ENCODE measurements at places on chromosomes 3 and 15.

- DNase-seq = no peak
Measured at GRCh38 chr3:73332558-73332957, 271.1 kb downstream of the EBLN2 start.

DNA sequence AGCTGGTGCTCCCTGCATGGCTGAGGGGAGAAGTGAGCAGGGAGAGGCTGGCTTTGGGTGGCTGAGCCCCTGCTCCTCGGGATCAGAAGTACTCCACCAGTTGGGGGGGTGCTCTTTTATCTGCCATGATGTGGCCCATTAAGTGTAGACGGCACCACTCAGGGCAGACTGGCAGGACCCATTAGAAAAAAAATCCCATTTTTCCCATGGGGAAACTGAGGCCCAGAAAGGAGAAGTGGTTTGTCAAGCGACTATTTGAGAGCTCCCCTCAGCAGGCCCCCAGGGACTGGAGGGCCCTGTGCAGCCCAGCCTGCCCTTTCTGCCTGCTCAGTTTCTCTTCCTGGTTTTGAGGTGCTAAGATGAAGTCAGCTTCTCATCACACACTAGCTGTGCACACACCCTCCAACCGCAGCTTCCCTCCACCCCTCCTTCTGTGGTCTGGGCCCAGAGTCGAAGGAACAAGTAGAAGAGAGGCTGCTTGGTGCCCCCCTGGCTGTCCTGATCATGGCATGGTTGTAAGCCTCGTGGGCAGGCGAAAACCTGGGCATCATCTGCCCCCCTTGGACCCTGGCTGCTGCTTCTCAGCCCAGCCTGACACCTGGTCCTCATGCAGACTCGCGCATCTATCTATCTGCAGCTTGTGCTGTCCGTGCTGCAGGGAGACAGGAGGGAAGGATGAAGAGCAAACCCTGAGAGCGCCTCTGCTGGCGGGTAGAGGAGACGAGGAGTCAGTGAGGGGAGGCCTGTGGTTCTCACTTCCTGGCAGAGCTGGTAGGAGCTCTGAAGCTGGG, 5.6 kb downstream of the CSK start:
- peak; percentile 29 for DNase-seq

DNA sequence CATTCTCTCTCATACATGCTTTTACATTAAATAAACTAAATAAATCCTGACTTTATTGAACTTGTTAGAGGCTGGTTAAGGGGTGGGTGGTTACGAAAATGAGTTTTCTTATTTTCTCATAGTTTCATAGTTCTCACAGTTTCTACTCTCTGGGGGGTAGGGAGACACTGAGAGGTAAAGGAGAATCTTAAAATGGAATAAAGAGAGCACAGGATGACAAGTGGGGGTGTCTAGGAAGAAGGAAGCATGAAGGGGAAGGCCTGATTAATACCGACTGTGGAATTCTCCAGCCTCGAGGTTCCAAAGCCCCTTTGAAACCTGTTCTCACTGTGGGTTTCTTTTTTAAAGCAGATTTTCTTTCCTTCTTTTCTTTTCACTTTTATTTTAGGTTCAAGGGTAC, 66.4 kb upstream of the TRA2B start:
- no peak for DNase-seq

DNA sequence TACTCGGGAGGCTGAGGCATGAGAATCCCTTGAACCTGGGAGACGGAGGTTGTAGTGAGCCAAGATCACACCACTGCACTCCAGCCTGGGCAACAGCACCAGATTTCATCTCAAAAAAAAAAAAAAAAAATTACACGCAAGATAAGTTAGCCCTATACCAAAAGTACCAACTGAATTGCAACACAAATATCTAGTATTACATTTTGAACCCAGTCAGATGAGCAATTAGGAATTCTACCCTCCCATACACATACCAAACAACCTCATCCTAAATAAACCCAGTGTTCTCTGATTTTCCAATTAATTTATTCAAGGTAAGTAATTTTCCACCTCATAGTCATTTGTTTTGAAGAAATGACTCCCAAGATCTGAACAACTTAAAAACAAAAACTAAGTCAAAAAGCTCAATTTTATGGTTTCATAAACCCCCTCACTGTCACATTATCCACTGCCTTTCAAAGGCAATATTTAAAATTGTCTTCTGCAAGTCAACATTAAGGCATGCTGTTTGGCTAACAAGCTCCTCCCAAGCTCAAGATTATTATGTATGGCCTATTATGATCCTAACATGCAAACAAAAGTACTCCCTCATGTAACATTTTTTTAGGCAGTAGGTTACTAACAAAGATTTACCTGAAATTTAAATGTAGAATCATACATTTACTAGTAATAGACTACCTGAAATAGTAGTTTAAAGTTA, 4.5 kb downstream of the RAF1 start:
- no peak for DNase-seq

- no peak for DNase-seq
Measured at GRCh38 chr15:65390447-65390846, 12.6 kb upstream of the IGDCC3 start.

GRCh38 chr15:78621810-78622402, 1.1 kb upstream of the CHRNA3 start:
- no peak for DNase-seq

DNA sequence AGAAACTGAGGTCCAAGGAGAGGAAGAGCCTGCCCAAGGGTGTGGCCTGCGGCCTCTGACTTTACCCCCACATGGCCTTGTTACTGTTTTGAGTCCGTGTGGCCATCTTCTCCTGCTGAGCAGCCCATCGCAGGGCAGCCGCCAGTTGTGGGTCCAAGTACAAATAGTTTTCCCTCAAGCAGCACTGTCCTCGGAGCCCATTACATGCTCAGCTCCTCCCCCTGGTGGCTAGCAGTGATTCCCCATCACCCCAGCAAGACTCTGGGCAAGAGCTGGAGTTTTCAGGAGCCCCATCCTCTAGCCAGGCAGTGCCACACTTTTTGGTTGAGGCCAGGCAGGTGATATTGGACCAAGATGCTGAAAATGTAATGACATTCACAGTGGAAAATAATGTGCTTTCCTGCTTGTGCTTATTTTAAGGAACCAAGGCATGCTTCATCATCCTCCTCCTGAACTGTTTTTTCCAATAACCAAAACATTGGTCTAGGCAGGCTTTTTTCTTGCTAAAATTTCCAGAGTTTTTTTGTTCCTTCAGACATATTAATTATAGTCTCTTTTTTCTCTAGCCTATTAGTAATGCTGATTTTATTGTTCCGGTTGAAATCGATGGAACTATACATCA, 23.2 kb upstream of the VILL start:
- peak; percentile 16 for DNase-seq

- DNase-seq = no peak
Measured at GRCh38 chr15:78620021-78620526, 722 bp downstream of the CHRNA3 start.

DNA sequence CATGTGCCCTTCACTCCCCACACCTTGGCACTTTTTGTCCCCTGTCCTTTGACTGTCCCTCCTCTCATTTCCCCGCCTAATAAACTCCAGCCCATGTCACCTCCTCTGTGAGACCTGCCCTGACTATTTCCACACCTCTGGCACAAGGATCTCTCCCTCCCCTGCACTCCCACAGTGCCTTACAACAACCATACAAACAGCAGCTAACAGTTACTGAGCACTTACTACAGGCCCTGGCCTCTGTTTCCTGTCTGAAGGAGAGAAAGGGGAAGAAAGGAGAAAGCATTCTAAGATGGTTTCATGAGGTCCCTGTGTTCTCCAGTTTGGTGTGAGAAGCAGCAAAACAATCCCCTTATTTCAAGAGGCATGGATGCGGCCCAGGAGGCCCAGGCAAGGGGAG, 20.0 kb upstream of the TRH start:
- DNase-seq = no peak

DNA sequence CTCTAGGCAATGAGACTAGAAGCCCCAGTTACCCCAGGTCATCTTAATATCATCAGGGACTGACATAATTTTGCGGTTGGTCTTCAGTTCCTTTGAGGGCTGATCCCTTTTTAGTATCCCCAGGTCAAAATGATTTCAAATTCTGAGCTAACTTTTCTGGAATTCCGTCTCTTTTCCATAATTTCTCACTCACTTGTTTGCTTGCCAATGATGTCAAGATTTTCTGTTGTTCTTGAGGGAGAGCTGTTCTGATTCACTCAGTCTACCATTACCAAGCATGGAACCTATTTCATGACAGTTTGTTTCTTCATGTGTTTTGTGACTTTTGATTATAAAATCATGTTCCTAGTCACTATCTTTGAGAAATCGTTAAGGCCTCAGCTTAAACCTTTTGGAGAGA, 190.5 kb upstream of the LYSMD4 start:
- no peak for DNase-seq

DNA sequence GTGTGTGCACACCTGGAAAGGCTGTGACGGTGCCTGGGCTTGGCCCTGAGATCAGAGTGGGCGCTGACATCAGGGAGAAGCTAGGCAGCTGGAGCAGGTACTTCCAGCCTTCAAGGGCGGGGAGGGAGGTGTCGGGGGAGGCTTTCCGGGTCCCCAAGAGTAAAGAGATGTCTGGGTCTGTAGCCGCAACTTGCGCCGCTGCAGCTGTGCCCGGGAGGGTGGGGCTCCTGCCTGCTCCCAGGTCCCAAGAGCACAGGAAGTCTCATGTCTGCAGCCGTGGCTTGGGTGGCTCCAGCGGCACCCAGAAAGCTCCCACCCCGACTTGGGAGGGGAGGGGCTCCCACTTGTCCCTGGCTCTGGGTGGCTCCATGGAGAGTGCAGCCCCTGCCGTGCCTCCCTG, 103.2 kb upstream of the BNIP2 start:
- DNase-seq = no peak

GRCh38 chr3:154786724-154787123, 293.4 kb upstream of the MME start:
- no peak for DNase-seq

DNA sequence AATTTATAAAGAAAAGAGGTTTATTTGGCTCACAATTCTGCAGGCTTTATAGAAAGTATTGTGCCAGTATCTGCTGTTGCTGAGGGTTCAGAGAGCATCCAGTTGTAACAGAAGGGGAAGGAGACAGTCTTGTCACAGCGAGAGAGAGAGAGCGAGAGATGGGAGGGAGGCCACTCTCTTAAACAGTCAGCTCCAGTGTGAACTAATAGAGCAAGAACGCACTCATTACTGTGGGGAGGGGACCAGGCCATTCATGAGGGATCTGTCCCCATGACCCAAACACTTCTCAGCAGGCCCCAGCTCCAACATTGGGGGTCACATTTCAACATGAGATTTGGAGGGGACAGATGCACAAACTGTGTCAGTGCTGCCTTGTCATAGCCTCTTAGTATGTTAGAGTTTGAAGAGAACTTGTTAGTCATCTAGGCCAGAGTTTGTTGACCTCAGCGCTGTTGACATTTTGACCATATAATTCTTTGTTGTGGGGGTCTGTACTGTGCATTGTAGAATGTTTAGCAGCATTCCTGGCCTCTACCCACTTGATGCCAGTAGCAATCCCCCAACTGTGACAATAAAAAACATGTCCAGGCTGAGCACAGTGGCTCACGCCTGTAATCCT, 15.3 kb downstream of the STARD9 start:
- DNase-seq = no peak

DNA sequence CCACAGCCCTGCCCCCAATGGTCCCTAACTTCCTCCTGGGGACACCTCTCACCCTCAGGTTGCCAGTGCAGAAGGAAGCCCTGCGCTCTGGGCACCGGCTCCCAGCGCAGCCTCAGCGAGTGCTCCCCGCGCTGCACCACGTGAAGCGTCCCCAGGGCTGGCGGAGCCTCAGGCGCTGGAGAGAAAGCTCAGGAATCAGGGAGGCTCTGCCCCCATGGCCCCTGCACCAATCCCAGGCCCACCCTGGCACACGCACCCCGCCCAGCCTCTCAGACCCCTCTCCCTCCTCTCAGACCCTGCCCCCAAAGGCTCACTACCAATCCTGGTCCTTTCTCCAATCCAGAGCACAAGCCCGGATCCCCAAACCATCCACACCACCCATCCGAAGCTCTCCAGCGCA, 6.9 kb downstream of the COL7A1 start:
- DNase-seq = no peak

- DNase-seq = no peak
Measured at GRCh38 chr3:103127737-103128136, 692.9 kb downstream of the ZPLD1 start.

DNA sequence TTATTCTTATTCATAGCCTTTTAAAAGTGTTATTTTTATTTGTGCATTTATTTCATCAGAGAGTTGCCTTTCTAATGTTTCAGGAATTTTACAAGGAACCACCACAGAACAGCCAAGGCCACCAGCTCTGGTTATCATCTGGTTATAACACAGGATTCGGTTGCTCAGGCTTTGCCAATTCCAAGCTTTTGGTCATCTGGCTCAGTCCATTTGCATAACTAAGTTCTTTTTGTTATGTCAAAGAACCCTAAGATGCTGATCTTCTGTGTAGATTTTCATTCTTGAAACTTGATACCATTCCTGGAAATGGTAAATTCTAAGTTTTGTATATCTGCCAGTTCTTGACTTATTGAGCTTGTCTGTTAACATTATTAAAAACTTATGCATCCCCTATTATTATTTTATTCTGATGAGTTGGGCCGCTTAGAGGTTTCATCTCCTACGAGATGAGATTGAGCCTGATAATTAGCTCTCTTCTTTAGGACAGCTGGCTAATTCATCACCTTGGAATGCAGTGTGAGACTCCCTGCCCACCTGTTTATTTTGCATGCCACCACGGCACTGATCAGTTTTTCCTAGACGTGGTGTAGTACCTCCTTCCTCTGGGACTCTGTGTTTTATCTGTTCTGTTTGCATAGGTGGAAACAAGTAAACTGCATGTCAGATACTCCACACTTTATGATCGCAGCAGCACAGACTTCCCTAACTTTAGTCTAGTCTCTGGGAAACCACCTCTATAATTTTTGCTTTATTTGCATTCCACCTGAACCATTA, 264.8 kb downstream of the SLCO3A1 start:
- no peak for DNase-seq

DNA sequence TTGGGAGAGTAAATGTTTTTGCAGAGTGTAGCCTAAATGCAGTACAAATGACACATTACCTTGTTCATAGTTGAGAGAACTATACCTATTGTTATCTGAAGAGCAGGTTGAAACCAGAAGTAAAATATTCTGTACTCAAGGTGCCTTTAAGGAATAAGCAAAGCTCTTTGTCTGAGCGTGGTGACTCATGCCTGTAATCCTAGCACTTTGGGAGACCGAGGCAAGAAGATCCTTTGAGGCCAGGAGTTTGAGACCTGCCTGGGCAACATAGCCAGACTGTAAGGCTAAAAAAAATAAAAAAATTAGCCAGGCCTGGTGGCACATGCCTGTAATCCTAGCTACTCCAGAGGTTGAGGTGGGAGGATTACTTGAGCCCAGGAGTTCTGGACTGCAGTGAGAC, 2.2 kb upstream of the RNF13 start:
- DNase-seq = no peak

DNA sequence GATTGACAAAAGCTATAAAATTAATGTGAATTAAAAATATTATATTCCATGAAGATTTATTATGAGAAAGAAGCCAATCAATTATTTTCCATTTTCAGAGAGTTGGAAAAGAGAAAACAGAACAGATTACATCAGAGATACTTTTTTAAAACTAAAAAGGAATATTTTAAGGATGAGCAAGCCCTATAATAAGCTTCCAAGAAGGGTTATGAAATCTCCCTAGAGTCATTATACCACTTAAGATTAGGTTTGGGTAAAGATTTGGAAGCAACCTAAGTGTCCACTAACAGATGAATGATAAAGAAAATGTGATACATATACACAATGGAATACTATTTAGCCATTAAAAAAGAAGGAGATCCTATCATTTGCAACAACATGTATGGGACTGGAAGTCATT, 51.6 kb upstream of the FSIP1 start:
- DNase-seq = no peak
